ENCODE measurements at places on chromosomes 2 and 18.

DNA sequence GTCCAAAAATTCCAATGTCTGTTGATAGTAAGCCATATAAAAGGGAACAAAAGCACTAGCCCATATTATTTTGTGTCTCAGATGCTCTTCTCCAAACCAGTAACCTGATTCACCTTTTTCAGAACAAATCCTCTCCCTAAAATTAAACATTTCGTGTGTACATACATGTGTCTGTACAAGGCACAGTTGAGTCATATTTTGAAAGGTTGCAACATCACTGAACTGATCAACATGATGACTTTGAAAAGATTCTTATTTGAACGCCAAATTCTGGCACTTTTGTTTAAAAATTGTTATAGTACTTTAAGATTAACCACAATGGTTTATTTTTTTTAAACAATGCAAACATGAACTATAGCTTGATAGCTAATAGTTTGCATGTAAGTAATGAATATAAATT lies 102.5 kb downstream of the RIT2 start:
- DNase-seq, result no peak

GRCh38 chr2:216492597-216493333 lies 5.9 kb upstream of the RPL37A start:
- no peak for DNase-seq

- no peak for DNase-seq
Observed at GRCh38 chr2:187658952-187659525, 104.8 kb upstream of the TFPI start.

GRCh38 chr2:202109737-202110184 lies 36.7 kb downstream of the KIAA2012 start:
- DNase-seq, result no peak

- DNase-seq, result no peak
Observed at GRCh38 chr2:217953531-217953932, 49.3 kb downstream of the TNS1 start.

DNA sequence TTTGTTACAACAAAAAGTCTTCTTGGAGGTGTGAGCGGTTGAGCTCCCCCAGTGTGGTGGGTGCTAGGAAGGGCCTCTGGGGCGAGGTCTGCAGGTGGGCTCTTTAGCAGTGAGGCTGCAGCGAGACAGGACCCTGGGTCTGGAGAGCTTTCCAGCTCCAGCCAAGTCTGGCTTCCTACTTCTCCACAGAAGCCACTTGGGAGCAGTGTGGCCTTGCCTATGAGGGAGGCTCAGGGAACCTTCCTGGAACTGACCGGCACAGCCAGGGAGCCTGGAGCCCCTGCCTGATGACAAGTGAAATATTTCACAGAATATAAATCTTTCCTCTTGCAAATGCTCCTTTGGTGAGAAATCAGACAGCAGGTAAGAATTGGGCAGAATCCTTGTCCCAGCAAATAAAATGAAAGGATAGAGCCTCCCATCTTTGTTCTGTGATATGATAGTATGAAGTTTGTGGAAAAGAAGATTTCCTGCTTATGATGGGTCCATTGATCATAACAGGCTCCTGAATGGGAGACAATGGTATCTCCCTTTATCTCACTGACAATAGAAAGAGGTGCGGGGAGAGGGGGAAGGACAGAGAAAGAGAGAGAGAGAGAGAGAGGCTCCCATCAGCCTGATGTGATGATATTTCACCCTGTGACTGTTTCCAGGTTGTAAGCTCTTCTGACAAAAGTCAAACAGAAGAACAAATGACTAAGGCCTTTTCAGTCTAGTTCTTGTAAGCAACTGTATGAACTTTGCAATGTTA lies 289.8 kb upstream of the SPRED2 start:
- DNase-seq, result no peak

DNA sequence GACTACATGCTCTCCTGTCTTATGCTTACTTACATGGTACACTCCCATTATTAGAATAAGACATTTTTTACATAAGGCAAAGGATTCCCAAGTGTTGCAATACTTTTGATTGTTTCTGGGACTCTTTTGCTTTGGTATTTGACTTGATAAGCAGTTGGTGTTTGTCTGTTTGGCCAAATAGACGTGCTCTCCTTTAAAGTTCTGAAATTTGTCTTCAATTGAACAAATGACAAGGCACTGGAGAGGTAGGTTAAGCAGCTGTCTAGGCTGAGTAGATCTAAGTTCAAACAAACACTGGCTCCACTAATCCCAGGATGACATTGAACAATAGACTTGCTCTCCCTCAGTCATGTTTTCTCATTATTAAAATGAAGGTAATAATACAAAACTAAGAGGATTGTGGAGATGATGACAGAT lies 430.5 kb downstream of the STK39 start:
- DNase-seq, result no peak

DNA sequence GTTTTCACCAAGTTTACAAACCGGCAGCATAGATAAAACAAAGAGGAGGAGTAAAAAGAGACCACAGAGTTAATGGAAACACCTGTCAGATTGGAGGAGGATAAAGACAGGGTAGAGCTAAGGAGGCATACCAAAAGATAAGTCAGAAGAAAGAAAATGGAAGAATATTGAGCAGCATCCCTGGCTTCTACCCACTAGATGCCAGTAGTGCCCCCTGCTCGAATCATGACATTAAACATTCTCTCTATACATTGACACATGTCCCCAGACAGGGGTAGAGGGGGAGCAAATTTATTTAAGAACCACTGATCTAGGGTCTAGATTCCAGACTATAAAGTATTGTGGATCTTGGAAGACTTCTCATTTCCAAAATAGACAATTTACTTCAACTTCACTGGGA lies 159.8 kb upstream of the ETAA1 start:
- DNase-seq, result no peak

- no peak for DNase-seq
Observed at GRCh38 chr2:12041236-12041635, 294.8 kb downstream of the LPIN1 start.

- DNase-seq, result no peak
Observed at GRCh38 chr2:185082749-185083148, 484.4 kb downstream of the ZNF804A start.

DNA sequence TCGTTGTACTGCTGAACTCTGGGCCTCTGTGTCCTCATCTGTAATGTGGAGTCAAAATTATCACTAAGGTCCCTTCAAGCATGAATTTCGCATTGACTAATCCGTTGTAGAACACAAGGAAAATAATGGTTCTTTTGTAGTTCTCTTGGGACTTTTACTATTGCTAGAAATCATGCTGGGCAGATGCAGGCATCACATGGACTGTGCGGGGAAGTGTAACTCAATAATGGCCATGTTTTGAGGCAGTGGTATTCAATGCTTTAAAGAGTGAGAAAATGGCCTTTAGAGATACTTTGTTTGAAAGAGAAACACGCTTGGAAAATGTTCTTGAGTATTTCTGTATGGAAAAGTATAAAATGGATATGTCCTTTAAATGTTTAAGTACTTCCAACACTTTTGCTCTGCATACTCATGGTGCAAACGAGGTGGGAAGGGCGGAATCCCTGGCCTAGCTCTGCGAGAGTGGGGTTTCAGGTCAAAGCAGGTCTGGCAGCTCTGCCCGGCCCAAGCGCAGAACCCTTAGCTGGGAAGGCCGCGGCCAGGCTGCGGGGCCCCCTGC lies 117.3 kb upstream of the MSTN start:
- DNase-seq, result no peak

GRCh38 chr2:6806604-6807003 lies 59.1 kb downstream of the CMPK2 start:
- DNase-seq, result no peak

DNA sequence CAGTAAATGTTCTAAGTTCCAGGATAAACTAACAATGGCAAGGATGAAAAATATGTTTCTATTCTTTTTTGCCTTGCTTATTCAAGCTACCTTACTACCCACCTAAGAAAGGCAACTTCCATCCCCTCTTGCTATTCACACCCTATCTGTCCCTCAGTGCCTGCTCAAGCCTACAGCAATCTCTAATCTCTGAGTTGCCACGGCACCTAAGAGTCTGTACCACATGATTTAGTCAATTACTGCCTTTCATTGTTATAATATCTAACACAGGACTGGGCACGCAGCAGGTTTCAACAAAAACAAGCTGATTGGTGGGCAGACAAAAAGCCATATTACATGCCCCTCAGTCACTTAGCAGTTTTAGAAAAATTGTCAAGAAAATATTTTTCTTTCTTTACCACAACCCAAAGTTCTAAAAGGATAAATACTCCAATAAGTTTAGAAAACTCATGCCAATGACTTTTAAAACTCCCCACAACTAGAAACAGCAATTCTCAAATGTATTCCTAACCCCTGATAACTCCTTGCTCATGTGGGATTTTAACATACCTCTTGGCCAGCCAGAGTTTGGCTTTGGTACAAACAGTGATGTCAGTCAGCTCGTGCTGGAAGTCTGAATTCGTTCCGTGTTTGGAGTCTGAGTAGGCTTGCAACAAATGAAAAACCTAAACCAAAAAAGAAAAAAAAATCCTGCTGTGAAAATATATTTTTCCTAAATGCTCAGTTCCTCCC lies 117.3 kb upstream of the ZFP36L2 start:
- no peak for DNase-seq

DNA sequence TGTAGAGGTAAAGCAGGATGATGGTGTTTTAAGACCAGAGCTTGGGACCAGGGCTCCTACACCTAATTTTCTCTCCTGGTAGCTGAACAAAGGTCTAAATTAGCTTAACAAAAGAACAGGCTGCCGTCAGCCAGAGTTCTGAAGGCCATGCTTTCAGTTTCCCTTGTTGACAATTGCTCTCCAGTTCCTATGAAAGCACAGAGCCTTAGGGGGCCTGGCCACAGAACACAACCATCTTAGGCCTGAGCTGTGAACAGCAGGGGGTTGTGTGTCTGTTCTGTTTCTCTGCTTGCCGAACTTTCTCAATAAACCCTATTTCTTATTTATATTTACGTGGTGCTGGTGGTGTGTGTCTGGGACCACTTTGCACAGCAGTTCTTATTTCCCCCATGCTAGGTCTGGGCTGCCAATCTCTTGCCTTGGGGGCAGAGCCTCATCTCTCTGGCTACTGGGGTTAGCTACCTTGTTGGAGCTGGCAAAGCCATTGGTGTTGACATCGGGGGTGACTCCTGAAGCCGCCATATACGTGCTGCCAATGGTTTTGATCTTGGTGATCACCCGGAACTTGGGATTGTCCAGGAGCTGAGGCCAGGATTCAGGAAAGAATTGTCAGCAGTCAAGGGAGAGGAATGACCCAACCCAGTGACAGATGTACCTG lies 29.0 kb downstream of the CENPO start:
- no peak for DNase-seq

- DNase-seq, result no peak
Observed at GRCh38 chr18:46161703-46162396, 57.7 kb downstream of the HAUS1 start.
